Stimulated activated CD4-positive, alpha-beta T cell treated with anti-CD3 and anti-CD28 coated beads, Interleukin-4, amount 100 ng/mL, for 4 hours (primary cell): ENCODE measurements at places on chromosomes 4 and X.

DNA sequence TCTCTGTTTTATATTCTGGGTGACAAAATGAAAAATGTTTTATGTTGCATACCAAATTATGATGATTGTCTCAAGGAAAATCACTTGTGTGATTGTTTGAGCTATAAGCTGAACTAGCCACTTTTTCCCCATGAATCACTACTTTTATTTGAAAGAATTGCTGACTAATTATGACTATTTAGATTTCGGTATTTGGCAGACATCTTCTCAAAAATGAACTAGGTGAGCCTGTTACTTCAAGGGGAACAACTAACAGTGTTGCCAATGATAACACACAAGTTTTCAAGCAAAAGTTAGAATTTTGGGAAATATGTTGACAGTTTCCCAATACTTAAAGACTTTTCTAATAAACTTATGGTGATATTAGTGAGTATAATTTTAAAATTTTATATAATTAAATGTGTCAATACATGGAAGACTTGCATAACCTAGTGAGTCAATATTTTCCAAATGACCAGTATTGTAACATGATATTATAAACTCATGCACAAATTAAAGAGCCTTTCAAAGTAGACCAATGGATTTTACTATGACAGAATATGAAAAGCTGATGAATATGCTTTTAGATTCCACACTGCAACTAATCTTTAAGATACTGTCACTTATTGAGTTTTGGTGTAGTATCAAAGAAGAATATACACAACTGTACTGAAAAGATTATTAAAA, 187.7 kb upstream of the GATB start:
- no peak for DNase-seq

- no peak for DNase-seq
Observed at GRCh38 chrX:20270562-20270890, 3.8 kb upstream of the RPS6KA3 start.

DNA sequence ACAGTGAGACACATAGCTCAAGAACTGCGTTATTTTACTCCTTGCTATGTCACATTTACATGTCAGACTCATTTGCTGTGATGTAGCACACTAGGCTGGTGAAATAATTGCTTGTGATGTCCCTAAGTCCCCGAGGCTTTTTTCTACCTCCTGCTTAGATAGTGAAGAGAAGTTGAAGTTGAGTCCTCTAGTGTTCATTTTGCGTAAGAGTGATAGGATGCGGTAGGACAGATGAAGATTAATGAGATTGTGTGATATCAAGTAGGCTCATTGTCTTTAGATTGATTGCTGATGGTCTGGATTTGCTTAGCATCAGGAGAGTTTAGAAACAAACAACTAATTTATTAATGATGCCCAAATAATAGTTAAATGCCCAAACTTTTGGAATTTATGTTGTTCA, 173.6 kb upstream of the NUDT6 start:
- no peak for DNase-seq

GRCh38 chr4:16779028-16779675, 119.3 kb downstream of the LDB2 start:
- DNase-seq, result no peak

- no peak for DNase-seq
Observed at GRCh38 chr4:178423366-178423765, 981.1 kb upstream of the AGA start.

DNA sequence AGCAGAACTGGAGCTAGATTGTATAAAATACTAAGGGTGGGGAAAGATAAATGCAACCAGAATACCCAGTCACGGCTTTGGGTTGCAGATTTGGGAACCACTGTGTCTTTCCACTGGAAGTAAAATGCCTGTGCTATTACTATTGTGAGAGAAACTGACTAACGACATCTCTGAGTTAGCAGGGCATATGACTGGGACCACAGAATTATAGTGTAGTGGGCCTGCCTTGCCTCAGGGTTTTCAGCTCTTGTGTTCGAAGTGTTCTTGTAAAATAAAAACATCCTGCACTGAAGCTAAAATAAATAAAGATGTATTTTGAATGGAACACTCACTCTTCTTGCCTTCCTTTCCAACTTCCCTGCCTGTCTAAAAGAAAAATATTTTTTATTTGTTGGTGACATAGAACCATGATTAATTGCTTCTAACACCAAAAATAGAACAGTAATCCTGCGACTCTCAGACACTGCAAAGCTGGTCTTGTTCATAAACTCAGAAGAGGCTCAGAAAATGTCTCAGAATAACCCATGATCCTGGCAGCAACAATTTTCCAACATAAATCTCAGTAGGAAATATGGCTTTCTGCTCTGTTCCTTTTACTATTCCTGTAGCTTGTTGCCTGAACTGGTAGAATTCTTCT, 104.2 kb downstream of the FAM47B start:
- DNase-seq, result no peak

DNA sequence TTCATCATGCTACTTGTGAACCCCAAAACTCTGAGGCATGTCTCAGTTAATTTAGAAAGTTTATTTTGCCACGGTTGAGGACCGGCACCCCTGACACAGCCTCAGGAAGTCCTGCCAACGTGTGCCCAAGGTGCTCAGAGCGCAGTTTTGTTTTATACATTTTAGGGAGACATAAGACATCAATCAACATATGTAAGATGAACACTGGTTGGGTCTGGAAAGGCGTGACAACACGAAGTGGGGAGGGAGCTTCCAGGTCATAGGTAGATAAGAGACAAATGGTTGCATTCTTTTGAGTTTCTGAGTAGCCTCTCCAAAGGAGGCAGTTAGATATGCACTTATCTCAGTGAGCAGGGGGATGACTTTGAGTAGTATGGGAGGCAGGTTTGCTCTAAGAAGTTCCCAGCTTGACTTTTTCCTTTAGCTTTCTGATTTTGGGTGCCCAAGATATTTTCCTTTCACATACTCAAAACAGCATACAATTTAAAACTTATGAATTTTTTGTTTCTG, 98.9 kb downstream of the SYTL5 start:
- DNase-seq, result no peak

GRCh38 chrX:88202149-88202548, 544.9 kb upstream of the CPXCR1 start:
- DNase-seq, result no peak
